ENCODE measurements at places on chromosomes 2 and 18.

- DNase-seq = peak; percentile 93
Observed at GRCh38 chr2:9201185-9201891, 5.3 kb upstream of the ASAP2 start.

DNA sequence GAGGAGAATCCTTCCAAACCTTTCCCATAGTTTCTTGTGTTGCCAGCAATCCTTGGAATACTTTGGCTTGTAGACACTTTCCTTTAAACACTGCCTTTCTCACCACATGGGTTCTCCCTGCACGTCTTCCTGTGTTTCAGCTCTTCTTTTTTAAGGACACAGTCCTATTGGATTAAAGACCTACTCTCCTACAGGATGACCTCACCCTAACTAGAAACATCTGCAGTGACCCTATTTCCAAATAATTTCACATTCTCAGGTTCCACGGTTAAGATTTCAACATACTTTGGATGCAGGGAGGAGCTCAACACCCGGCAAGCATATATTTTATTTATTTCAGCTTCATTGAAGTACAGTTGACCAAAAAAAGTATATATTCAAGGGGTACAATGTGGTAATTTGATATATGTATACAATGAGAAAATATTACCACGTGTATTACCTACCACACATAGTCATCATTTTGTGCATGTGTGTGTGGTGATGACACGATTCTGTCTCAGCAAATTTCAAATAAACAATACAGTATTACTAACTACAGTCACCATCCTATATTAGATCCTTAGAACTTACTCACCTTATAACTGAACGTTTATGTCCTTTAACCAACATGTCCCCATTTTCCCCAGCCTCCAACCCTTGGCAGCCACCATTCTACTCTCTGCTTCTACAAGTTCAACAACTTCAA lies 745.0 kb downstream of the CBLN2 start:
- DNase-seq = no peak

DNA sequence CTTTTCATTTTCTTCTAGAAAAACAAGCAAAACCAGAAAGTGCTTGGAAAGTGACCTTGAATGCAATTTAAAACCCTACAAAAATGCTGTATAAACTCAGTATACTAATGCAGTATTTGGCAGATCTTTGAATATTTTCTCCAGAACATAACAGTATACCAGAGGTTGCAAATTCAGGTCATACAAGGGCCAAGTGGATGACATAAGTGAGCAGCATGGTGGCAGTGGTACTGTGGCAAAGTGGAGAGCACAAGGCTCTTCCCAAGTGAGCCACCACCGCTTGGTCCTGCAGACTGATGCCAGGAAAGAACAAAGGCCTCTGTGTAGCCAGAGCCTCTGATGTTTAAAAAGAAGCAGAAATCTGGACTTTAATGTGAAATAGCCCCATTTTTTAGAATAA lies 33.1 kb downstream of the METTL4 start:
- no peak for DNase-seq

GRCh38 chr2:221423210-221423804 lies 148.8 kb downstream of the EPHA4 start:
- DNase-seq = no peak

DNA sequence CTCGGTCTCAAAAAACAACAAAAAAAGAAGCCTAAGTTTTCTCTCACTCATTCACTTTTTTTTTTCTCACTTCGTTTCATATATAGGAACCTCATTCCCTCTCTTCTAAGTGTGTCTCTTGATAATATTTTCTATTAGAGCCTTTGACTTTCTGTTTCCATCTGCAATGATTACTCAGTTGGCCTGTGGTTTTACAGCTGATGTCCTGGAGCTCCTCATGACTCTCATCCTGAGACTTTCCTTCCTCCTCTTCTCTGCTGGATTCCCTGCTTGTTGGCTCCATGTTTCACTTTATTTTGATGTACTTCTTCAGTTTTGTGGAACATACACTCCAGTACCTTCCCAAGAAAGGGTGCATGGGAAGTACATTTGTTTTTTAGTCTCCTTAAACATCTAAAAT lies 154.2 kb upstream of the GATA6 start:
- DNase-seq = no peak

DNA sequence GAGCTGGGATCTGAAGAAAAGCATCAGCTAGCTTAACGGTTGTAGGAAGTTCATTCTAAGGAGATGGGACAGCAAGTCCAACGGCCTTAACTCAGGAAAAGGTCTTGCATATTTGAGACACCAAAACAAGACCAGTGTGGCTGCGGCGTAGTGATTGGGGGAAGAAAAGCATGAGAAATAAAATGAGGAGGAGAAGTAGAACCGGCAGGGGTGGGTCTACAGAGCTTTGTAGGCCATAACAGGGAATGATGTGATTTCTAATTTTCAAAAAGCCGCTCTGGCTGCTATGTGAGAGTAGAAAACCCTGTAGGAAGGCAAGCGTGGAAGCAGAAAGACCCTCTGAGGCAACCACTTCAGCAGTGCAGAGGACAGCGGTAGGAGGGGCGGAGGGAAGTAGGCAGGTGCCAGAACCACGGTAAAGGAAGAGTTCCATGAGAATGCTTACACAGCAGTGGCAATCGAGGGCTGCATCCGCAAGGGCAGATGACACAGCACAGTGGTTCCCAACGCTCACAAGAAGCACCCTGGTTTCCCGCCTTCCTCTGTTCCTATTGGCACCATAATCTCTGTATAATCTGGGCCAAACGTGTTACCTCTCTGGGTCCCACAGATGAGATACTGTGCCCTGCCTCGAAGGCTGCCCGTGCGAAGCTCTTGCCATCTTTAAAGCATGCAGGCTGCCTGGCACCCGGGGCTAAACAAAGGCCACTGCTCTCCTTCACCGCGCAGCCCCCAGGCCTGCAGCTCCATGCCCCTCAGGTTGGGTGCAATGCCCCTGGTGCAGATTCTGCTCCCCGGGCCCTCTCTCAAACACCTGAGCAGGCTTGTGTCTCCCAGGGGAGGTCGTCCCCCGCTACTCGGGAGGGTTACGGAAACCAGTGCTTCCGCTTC lies 795 bp downstream of the ANKRD39 start:
- DNase-seq = peak; percentile 90

- DNase-seq = no peak
Observed at GRCh38 chr2:181752301-181752700, 72.0 kb upstream of the NEUROD1 start.

DNA sequence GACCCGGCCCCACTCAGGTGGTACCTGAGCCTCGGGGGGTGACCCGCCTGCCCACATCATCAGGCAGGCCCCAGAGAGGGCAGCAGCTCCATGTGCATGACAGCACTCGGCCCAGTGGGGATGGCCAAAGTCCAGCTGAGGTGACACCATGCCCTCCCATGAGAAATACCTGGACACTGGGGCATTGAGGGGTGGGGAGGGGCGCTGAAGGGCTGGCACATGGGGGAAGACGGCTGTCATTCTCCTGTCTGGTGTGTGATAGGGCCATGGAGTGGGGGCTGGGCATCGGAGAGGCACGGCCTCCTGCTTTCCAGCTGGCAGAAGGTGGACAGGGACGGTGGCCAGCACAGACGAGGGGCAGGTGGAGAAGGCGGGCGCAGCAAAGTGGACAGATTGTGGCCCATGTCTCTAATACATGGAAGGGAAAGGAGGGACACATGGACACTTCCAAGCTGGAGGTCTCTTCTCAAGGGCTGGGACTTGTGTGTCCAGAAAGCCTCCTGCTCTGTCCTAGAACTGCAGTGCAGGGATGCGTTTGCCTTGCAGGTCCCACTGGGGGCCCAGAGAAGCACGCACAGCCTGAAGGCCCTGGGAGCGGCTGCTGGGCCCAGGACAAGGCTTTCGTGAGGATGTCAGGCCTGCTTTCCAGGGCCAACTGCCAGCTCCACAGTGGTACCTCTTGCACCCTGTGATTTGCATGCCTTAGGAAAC lies 302.2 kb downstream of the NDUFA10 start:
- DNase-seq = peak; percentile 47

DNA sequence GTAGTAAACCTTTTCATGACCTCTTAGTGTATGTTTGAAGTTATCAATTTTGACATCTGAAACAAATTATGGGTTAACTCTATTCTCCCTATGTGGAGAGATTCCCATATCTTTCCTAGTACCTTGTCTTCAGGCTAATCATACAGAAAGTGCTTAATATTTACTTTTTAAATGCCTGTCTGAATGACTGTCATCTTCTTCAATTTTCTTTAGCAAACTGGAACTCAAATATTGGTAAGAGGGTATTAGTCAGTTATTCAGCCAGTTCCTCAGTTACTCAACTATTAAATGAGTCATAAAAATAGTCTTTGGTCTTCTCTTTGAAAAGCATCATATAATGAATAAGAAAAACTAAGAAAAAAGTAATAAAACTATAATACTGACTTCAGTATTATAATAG lies 1038.0 kb upstream of the PIK3C3 start:
- no peak for DNase-seq

DNA sequence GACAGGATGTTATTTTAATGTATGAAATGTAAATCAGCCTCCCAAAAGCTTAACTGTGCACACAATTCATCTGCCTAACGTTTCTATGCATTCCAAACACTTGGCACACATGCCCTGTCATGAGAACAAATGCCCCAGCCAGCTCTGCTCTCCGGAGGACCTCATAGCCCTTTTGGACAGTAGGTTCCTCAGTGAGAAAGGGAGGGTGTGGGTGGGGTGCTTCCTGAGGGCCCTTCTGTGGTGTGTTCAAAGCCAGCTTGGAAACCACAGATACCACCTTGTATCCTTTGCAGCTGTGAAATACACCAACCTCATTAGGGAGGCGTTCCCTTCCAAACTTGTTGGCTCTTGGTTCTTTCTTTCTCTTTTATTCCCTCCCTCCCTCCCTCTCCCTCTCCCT lies 102.2 kb upstream of the ASB18 start:
- no peak for DNase-seq

- DNase-seq = peak; percentile 65
Observed at GRCh38 chr2:6924924-6925409, 7.8 kb downstream of the RNF144A start.

GRCh38 chr2:100018341-100019193 lies 123.8 kb downstream of the AFF3 start:
- DNase-seq = peak; percentile 85

DNA sequence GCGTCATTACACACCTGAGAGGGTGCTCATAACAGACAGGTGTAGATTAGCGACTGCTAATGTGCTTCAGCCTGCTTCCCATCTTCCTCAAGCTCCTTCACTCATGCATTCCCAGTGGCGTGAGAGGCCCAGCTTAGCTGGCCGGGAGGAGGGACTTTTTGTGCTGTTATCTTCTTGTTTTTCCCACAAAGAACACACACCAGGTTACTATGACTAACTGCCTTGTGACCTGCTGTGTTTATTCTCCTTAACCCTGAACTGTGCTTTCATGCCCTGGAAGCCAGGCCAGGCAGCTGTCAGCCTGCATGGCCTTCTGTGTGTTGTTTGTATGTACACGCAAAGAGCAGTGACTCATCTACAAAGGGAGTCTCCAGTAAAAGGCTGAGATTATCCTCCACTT lies 143.8 kb downstream of the PIEZO2 start:
- no peak for DNase-seq

DNA sequence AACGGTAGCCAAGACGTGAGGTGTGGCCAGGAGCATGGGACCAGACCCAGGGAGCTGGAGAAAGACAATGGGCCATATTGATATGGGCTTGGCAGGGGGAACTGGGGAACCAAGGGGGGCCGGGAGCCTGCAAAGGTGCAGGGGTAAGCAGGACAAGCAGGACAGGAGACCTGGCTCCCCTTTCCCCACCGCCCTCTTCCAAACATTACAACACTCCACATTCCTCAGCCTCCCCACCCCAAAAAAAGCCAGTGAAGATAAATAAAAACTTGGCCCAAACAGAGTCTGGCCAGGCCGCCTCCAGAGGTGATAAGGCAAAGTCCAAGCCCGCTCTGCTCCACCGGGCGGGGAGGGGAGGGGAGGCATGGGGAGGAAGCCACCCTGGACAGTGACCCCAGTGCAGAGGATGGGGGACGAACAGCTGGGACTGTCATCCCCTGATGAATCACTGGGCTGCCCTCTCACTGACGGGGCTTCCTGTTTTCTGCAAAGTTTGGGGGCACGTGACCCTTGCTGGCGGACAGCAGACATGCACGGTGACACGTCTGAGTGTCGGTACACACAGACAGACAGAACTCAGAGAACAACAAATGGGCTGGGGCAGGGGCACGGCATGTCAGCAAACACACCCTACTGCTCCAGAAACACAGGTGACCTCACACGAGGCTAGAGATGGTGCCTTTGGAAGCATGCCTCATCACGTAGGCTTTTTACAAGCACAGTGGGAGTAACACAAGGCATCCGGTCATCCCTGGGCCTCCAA lies 100.2 kb downstream of the TNS1 start:
- peak; percentile 93 for DNase-seq

GRCh38 chr2:110903548-110903947 lies 171.2 kb downstream of the ACOXL start:
- no peak for DNase-seq

GRCh38 chr2:173037245-173038120 lies 38.2 kb upstream of the MAP3K20 start:
- DNase-seq = no peak

- DNase-seq = no peak
Observed at GRCh38 chr2:145066151-145066661, 546.3 kb upstream of the ZEB2 start.

- no peak for DNase-seq
Observed at GRCh38 chr2:234579231-234579962, 82.5 kb upstream of the ARL4C start.

DNA sequence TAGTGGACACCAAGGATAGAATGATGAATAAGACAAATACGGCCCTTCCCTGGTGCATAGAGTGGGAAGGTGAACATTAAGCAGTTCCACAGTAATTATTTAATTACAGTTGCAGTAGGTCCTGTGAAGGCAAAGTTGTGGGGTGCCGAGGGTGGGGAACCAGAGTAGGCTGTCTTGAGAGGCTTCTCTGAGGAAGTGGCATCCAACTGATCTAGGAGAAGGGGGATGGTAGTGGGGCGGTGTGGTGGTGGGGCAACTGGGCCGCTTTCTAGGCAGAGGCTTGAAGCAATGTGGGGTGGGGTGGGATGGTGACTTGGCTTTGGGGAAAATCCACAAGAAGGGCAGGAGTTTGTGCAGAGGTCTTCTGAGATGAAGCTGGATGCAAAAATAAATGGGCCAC lies 11.7 kb downstream of the ACSL3 start:
- DNase-seq = no peak

DNA sequence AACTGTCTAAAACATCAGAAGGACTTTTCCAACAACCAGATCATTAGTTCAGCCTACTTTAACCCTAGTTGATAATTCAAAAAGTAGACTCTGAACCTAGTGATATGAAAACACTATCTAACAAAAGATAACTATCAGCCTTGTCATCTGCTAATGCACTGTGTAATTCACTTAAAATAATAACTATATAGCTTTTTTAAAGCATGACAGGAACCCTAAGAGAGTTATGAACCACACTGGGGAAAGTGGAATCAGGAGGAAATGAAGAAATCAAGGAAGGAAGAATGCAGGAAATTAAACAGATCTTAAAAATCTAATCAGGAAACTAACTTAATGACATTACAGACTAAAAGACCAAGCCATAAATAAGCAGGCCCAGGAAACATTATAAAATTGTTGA lies 9.0 kb downstream of the B4GALT6 start:
- DNase-seq = no peak
